Right lobe of liver (tissue), 6 donors: ENCODE measurements at places on chromosomes 7 and 10. TPM values are rescaled to one million over a fixed set of nuclear protein-coding genes. Genes with fewer than 3 reads are reported as not detected.

SAMD9L gene
- 4.1 TPM for total RNA-seq

OR9A2 gene
- not detected for total RNA-seq

- DNase-seq = no peak
- no peak overlapping the region for H3K27ac ChIP-seq
- H3K4me3 ChIP-seq = no peak overlapping the region
- H3K4me1 ChIP-seq = no peaks in the 10 kb centered on the region
Measured at GRCh38 chr7:2926120-2926895, 82.2 kb upstream of the GNA12 start.

- no peaks in the 10 kb centered on the region for H3K27me3 ChIP-seq
- H3K4me1 ChIP-seq = peaks cover 16% of the 10 kb centered on the region
- DNase-seq = no peak
- H3K36me3 ChIP-seq = no peaks in the 10 kb centered on the region
- peak overlapping the region; percentile 91 for H3K27ac ChIP-seq
Measured at GRCh38 chr10:86757113-86757972, 924 bp downstream of the BMPR1A start.

DNA sequence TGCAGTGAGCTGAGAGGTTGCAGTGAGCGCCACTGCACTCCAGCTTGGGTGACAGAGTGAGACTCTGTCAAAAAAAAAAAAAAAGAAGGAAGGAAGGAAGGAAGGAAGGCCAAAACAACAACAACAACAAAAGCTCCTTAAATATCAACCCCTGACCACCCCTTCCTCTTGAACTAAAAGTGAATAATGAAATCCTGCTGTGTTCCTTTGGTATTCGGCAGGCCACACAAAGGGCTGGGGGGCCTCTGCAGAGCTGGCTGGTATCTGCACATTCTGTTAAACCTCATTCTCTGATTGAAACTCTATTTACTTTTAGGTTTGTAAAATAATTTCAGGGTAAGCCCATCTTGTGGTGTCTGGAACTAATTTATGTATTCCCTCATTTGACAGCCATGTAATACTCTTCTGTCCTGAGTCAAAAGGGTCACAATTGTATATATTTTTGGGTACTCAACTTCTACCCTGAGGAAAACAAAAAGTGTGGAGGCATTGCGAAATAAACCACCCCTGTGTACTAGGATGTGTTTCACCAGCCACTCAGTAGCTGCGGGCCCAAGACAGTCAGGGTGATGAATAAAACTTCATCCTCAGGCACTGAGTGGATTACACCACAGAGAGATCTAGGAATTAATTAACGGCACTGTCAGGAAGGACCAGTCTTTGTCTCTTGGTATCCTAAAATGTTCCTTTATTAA is 446.4 kb upstream of the PFKP start:
- no peak overlapping the region for H3K27ac ChIP-seq
- no peak for DNase-seq
- H3K27me3 ChIP-seq = no peaks in the 10 kb centered on the region
- H3K36me3 ChIP-seq = no peaks in the 10 kb centered on the region

DNA sequence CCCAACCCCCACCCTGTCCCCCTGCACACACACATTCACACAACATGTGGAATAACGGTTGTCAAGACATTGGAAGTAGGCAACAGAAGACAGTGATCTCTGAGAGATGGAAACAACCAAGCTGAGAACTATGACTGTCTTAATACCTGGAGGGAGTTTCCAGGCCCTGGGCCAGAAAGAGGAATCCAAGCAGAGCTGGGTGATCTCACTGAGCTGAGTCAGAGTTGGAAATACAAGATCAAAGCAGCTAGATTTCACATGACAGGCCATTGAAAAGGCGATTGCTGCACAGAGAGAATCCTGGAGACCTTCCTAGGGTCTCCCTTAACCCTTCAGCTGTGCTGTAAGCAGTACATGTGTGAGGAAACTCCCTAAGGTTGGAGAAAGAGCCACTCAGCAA is 165.8 kb upstream of the PRSS1 start:
- H3K4me3 ChIP-seq = no peak overlapping the region
- H3K27ac ChIP-seq = no peak overlapping the region
- no peaks in the 10 kb centered on the region for H3K4me1 ChIP-seq
